ENCODE measurements at places on chromosomes 6 and 20. TPM values are rescaled to one million over a fixed set of nuclear protein-coding genes. Genes with fewer than 3 reads are reported as not detected.

RIPOR3 gene
- not detected for total RNA-seq

FAM83C gene
- not detected for total RNA-seq

HAO1 gene
- not detected for total RNA-seq

REM1 gene
- not detected for total RNA-seq

SLX4IP gene
- total RNA-seq, result 9.0 TPM

HIVEP2 gene
- 26.0 TPM for total RNA-seq

MPIG6B gene
- total RNA-seq, result 0.43 TPM

C20orf96 gene
- 6.0 TPM for total RNA-seq

All from activated naive CD4-positive, alpha-beta T cell treated with anti-CD3 and anti-CD28 coated beads, Interleukin-2, amount 10 ng/mL, durations not matched to agents 5 hours and 36 hours (primary cell).